Activated B cell treated with CpG ODN at 0.5 μM for 24 hours (primary cell): ENCODE measurements at places on chromosomes 5 and 9.

- DNase-seq = no peak
- H3K36me3 ChIP-seq = peaks cover 75% of the 10 kb centered on the region
- no peaks in the 10 kb centered on the region for H3K4me1 ChIP-seq
- H3K27ac ChIP-seq = no peak overlapping the region
- H3K4me3 ChIP-seq = no peak overlapping the region
Observed at GRCh38 chr5:1323803-1324173, 21.1 kb downstream of the CLPTM1L start.

DNA sequence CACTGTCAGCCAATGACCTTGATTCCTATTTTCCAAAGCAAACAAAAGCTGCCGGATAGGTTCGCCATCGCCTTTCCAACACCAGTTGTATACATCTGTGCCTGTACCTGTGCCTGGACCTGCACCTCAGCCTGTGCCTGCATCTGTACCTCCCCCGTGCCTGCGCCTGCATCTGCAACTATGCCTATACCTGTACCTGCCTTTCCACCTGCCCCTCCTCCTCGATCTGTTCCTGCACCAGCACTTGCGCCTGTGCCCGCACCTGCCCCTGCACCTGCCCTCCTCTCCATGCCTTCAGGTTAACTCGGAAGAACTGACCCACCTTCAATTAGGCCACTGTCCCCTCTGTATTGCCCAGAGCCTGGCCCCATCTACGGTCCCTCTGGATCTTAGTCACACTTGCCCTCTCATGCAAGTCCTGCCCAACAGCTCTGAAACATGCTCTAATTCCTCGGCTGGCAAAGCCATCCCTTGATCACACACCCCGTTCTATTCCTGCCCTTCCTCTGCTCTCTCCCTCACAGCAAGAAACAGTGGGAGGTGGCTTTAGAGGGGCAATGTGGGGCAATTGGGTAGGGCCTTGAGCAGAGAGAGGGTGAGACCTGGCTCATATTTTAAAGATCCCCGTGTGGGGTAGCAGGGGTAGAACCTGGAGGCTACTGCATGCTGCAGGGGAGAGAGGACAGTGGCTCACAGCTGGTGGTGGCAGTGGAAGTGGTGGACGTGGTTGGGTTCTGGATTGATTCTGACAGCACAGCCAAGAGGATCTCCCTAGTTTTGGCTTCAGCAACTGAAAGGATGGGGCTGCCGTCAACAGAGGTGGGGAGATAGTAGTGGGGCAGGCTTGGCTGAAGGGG lies 59.6 kb upstream of the PHYKPL start:
- no peak for DNase-seq
- peaks cover 28% of the 10 kb centered on the region for H3K27me3 ChIP-seq
- no peaks in the 10 kb centered on the region for H3K36me3 ChIP-seq
- H3K27ac ChIP-seq = no peak overlapping the region
- no peak overlapping the region for H3K4me3 ChIP-seq
- H3K4me1 ChIP-seq = no peaks in the 10 kb centered on the region

GRCh38 chr5:174839196-174839595 lies 114.8 kb downstream of the MSX2 start:
- H3K27me3 ChIP-seq = no peaks in the 10 kb centered on the region
- no peaks in the 10 kb centered on the region for H3K36me3 ChIP-seq
- H3K27ac ChIP-seq = no peak overlapping the region
- no peak for DNase-seq

DNA sequence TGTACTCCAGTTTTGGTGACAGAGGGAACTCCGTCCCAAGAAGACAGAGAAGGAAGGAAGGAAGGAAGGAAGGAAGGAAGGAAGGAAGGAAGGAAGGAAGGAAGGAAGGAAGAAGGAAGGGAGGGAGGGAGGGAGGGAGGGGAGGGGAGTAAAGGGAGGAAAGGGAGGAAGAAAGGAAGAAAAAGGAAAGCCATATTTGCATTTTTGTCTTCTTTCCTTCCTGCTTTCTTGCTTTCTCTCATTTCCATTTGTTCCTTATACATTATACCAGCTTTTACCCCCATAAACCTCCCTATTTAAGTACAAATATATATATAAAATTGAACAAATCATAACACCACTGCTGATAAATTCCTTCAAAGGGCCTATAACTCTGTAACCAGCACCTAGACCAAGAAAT lies 151.8 kb downstream of the SMC2 start:
- no peaks in the 10 kb centered on the region for H3K27me3 ChIP-seq
- no peak for DNase-seq
- no peak overlapping the region for H3K4me3 ChIP-seq
- no peak overlapping the region for H3K27ac ChIP-seq

DNA sequence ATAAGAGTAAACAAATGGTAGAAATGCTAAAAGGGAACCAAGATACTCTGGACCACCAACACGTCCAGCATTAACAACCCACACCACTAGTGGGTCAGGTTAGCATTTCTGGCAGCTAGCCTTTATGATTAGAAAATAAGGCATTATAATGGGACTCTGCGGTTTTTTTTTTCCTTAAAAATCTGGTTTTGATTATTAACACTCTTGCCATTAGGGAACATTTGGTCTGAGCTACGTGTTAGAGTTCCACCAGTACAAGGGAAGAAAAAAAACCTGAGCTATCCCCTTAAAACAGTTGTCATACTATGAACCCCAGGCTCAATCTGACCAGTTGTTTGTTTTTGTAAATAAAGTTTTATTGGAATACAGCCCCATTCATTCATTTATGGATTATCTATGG lies 110.4 kb downstream of the NTRK2 start:
- no peaks in the 10 kb centered on the region for H3K36me3 ChIP-seq
- peaks cover 2% of the 10 kb centered on the region for H3K27me3 ChIP-seq
- H3K27ac ChIP-seq = no peak overlapping the region
- DNase-seq = no peak
